ENCODE measurements at places on chromosomes 16 and 17.

- no peak for DNase-seq
These were observed 17.6 kb upstream of the WDR45B start for GRCh38 chr17:82665891-82666290.

DNA sequence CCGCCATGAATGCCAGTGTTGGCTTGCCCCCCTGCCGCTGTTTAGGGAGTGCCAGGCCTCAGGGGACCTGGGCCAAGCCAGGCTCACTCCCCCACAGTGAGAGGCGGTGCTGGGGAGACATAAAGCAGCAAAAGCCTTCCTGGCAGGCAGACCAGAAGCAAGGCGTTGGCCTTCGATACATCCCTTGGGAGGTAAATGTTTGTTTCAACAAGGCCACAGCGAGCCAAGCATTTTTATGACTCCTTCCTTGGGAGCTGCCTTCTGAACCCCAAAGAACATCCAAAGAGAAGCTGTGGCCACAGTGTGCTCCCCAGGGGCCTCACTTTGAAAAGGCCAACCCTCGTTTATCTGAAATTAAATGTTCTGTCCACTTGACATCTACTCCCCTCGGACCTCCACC is 119.7 kb upstream of the CIBAR2 start:
- DNase-seq = peak; percentile 87

DNA sequence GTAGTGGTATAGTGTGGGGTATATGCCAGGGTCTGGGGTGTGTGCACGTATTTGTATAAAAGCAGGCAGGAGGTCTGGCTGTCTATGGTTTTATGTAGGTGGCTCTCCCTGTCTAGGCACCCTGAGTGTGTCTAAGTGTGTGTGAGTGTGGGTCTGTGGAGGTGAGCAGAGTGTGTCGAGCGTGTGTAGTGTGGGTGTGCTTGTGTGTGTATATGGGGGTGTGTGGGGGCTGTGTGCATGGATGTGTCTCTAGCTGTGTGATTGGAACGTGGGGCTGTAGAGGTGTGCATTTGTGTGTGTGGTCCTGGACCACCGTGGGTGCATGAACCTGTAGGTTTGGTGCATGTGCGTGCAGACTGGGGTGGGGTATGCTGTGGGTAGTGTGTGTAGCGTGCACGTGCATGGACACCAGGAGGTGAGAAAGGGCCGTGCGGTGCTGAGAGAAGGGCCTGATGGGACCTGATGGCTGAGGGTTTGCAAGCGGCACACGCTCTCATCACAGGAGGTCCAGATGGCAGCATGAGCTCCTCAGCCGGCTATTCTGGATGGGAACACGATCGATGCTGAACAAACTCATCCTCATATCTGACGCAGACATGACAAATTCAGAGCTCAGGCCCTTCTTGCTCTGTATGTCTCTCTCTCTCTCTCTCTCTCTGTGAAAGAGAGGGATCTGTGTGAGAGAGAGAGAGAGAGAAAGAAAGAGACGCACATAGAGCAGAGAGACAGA is 27.7 kb downstream of the SPACA3 start:
- DNase-seq = no peak

DNA sequence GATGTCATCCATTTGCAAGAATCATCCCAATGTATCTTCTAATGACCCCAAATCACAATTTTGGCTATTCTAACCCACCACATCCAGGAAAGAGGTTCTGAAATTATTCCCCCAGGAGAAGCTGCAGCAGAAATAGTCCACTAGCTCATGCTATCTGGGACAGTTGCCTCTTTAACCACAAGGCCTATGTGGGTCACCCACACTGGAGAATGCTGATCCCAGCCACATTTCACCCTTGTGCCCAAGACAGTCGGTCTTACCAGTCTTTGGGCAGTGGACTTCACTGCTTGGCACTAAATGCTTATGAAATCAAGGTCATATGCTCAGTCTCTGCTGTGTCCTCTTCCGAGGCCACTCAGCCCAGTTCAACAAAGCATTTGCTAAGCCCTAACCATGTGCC is 27.0 kb downstream of the ABCC12 start:
- no peak for DNase-seq

DNA sequence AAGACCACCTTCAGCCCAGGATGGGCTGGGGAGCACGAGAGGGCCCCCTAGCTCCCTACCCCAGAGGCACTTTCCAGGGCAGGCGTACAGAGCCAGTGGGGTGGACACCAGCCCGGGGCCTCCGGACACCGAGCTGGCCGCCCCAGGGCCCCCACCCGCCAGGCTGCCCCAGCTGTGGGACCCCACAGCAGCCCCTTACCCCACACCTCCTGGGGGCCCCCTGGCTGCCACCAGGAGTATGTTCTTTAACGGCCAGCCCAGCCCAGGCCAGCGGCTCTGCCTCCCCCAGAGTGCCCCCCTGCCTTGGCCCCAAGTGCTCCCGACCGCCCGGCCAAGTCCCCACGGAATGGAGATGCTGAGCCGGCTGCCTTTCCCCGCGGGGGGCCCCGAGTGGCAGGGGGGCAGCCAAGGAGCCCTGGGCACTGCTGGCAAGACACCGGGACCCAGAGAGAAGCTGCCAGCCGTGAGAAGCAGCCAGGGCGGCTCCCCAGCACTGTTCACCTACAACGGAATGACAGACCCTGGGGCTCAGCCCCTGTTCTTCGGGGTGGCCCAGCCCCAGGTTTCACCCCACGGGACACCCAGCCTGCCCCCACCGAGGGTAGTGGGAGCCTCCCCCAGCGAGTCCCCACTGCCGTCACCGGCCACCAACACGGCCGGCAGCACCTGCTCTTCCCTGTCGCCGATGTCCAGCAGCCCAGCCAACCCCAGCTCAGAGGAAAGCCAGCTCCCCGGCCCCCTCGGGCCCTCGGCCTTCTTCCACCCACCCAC is 24.3 kb upstream of the ZFPM1 start:
- DNase-seq = no peak

GRCh38 chr17:77426676-77427386 is 286.1 kb downstream of the SEC14L1 start:
- DNase-seq = no peak

- peak; percentile 7 for DNase-seq
These were observed 8.0 kb upstream of the MYH2 start for GRCh38 chr17:10557422-10557821.

- no peak for DNase-seq
These were observed 304.7 kb downstream of the XYLT1 start for GRCh38 chr16:17166095-17166494.

- DNase-seq = peak; percentile 57
These were observed 1.0 kb downstream of the HERPUD1 start for GRCh38 chr16:56932721-56933619.

DNA sequence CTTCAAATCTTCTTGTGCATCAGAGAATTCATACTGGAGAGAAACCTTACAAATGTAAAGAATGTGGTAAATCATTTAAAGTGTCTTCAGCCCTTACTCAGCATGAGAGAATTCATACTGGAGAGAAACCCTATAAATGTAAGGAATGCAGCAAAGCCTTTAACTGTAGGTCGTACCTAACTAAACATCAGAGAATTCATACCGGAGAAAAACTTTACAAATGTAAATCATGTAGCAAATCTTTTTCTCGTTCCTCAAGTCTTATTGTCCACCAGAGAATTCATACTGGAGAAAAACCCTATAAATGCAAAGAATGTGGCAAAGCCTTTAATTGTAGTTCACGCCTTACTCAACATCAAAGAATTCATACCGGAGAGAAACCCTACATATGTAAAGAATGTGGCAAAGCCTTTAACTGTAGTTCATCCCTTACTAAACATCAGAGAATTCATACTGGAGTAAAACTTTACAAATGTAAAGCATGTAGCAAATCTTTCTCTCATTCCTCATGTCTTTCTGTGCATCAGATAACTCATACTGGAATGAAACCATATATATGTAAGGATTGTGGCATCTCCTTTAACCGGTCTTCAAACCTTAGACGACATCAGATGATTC is 118.5 kb upstream of the ZNF267 start:
- DNase-seq = no peak

DNA sequence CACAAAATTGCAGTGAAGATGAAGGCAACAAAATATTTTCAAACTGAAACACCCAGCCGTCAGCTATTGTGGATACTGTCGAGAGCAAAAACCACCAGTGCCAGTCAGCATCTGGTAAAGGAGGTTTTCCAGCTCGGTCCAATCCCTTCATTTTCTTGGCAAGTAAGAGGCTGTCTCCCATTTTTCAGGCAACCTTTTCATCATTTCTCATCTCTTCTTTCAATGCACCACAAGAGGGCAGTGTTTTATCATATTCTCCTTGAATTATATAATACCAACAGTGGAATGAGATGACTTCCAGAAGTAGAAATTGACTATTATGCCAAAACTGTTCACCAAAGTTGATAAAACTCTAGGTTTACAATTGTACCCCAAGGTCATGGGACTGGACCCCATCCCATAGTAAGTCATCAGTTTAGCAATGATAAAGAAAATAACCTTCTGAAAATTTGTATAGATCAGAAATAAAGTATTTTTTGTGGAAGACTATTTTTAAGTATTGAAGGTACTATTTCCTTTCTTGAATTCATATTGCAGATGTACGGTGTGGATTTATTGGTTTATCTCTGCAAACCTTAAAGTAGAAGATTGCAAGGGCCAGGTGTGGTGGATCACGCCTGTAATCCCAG is 16.8 kb downstream of the NQO1 start:
- peak; percentile 72 for DNase-seq

GRCh38 chr16:4110680-4111079 is 5.6 kb downstream of the ADCY9 start:
- DNase-seq = no peak

DNA sequence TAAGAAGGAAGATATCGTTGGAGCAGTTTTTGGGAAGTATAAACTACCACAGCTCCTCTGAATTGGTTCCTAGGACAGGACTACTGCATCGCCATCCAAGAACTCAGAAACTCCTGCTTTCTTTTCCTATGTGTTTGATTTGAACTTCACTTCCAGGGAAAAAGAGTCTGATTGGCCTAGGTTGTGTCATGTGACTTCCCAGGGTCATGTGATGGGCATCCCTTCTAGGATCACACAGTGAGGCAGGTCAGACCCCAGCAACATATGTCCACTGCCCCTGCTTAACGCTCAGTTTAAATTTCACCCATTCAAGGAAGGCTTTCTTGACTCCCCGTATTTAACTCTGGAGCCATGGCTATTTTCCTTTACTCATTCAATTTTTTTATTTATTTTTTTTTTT is 445.2 kb upstream of the SALL1 start:
- no peak for DNase-seq

GRCh38 chr16:31440516-31441184 is 1.9 kb downstream of the ZNF843 start:
- peak; percentile 39 for DNase-seq

- peak; percentile 33 for DNase-seq
These were observed 4.1 kb upstream of the CDH3 start for GRCh38 chr16:68640972-68641371.

- DNase-seq = peak; percentile 51
These were observed 56.9 kb downstream of the CYB5D2 start for GRCh38 chr17:4199818-4200402.

- DNase-seq = no peak
These were observed 70.1 kb upstream of the DOC2B start for GRCh38 chr17:251531-251930.

DNA sequence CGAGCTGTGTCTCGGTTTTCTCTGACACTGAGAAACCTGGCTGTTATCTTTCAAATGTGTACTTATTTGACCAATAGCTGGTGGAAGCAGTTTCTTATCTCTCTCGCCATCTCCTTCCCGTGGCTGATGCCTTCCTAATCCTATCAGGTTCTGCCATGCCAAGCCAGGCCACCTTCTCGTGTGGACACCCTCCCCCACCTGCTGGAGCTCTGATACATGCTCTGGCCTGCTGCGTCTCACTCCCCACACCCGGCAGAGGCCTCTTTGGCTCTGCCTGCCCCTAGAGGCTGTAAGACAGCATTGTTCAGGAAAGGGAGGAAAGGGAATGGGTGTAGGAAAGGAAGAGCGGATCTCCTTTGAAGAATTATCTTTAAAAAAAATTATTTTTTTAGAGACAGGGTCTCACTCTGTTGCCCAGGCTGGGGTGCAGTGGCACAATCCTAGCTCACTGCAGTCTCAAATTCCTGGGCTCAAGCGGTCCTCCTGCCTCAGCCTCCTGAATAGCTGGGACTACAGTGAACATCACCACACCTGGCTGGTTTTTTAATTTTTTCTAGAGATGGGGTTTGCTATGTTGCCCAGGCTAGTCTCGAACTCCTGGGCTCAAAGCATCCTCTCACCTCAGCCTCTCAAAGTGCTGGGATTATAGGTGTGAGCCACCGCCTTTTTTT is 7.5 kb upstream of the ARMC5 start:
- DNase-seq = peak; percentile 82

GRCh38 chr17:64975318-64976087 is 56.2 kb upstream of the LRRC37A3 start:
- peak; percentile 94 for DNase-seq

GRCh38 chr17:73338050-73338521 is 26.3 kb upstream of the CDC42EP4 start:
- DNase-seq = peak; percentile 76

DNA sequence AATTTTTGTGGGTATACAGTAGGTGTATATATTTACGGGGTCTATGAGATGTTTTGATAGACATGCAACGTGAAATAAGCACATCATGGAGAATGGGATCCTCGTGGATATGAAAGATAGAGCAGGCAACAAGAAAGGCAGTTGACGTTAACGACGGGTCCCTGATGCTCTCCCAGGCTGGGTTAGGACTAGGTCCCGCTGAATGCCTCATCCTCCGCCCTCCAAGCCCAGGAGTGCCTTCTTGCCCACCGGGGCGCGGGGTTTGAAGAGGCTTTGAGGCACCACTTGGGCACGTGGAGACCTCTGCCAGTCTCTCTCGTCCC is 9.5 kb upstream of the ZFP90 start:
- DNase-seq = no peak

DNA sequence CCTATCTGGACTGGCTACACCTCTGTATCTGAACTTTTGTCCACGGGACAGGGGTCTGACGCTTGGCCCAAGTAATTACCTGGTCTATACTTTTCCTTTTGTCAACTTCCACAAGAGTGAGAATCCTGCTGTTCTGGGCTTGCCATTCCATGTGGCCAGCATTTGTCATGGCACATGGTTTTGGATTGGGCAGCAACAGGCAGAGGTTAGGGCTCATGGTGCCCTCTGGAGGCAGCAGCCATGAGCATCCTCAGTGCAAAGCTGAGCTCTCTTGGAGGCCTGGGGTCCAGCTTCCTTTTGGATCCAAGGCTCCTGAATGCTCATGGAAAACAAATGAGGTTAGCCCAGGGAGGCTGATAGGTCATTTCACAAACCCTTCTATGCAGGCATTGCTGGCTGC is 7.5 kb upstream of the EDC4 start:
- peak; percentile 47 for DNase-seq

DNA sequence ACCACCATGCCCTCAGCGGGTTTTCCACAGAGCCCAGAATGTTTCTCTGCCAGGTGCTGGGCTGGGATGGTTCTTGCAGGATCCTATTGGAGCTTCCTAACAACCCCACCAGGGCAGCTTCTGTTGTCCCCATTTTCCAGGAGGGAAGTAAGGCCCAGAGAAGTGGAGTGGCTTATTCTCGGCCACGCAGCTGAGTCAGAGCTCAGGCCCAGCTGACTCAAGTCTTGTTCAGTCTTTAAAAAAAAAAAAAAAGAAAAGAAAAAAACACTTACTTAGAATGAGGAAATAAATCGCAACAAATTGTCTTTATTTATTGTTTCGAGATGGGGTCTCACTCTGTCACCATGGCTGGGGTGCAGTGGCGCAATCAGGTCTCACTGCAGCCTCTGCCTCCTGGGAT is 413.0 kb downstream of the CPPED1 start:
- no peak for DNase-seq

- DNase-seq = peak; percentile 72
These were observed 16.4 kb upstream of the SEC14L1 start for GRCh38 chr17:77124192-77124889.

GRCh38 chr16:65846210-65846602 is 520.3 kb upstream of the CDH5 start:
- DNase-seq = no peak

- DNase-seq = no peak
These were observed 16.4 kb downstream of the ZNF778 start for GRCh38 chr16:89233678-89234490.

- DNase-seq = no peak
These were observed 53.0 kb downstream of the LDHD start for GRCh38 chr16:75063549-75064088.
